Inflammatory macrophage treated with lipopolysaccharide for 1 hour (primary cell): ENCODE measurements at places on chromosomes 7 and 10.

DNA sequence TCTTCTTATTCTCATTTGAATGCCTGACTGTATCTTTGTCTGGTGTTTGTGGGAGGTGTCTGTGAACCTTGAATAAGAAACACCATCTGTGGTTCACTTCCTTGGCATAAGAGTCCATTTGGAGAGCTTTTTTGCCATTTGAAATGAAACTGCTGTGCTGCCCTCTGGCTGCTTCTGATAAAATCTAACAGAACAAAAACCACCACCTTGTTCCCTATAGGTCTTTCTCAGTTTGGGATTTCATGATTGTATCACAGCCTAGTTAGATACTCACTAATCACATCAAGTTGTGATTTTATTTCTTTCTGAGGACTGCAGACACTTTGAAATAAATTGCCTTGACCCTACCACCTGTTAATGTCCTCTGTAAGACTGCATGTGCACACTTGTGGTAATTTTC lies 102.7 kb upstream of the FAM13C start:
- DNase-seq: no peak

- DNase-seq: no peak
Measured at GRCh38 chr7:114539575-114539974, 125.0 kb downstream of the FOXP2 start.

DNA sequence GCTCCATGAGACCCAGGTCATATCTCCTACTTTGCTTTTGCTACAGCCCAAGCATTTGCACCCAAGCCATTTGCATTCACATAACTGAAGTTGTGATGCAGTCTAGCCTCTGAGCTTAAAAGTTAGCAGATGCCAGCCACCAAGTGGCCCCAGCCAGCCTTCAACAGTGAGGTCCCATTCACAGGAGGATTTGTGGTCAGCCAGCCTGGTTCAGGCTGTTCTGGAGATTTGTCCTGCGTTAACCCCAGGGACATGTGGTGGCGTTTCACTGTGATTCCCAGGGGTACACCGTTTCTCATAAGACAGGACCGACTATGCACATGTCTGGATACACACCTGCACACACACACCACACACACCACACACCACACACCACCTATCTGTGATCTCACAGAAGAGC lies 51.2 kb downstream of the GPR26 start:
- no peak for DNase-seq

GRCh38 chr10:33052263-33052875 lies 94.3 kb upstream of the ITGB1 start:
- DNase-seq: no peak

GRCh38 chr7:136533732-136534131 lies 334.7 kb upstream of the CHRM2 start:
- DNase-seq: no peak
